HepG2 (cell line): ENCODE measurements at places on chromosomes 12 and 14.

GRCh38 chr14:89519040-89519439, 102.0 kb upstream of the FOXN3 start:
- no peak for DNase-seq

- DNase-seq, result no peak
Observed at GRCh38 chr12:108575199-108575912, 13.0 kb downstream of the ISCU start.

GRCh38 chr12:109386059-109386433, 38.3 kb downstream of the MYO1H start:
- peak; percentile 20 for DNase-seq

- no peak for DNase-seq
Observed at GRCh38 chr12:109273354-109273753, 35.7 kb downstream of the FOXN4 start.

GRCh38 chr12:109926488-109927210, 26.6 kb downstream of the TCHP start:
- DNase-seq, result no peak

DNA sequence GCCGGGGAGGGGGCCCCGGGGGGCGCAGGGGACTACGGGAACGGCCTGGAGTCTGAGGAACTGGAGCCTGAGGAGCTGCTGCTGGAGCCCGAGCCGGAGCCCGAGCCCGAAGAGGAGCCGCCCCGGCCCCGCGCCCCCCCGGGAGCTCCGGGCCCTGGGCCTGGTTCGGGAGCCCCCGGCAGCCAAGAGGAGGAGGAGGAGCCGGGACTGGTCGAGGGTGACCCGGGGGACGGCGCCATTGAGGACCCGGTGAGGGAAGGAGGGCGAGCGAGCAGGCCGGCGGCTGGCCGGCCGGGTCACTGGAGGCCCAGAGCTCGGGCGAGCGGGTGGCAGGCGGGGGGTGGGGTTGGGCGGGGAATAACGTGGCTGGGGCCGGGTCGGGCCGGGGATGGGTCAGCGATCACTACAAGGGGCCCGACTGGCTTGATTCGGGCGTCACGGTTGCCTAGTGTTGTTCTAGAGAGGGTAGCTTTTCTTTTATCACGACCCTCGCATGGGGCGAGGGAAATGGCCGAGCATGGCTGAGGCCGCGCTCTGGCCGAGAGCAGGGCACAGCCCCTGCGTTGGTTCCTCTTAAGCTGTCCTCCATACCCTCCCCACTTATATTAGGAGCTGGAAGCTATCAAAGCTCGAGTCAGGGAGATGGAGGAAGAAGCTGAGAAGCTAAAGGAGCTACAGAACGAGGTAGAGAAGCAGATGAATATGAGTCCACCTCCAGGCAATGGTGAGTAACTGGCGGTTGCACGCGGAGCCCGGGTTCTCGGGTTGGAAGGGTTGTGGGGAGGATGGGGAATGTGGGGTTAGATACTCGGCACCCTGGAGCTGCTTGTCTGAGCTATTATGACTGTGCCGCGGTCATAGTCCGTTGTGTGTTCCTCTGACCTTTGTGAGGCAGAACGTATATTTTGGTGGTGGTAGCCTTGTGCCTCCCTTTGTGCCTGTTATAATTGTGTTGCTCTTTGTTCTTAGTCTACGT, 603 bp downstream of the PABPN1 start:
- peak; percentile 71 for DNase-seq

GRCh38 chr14:73471582-73472184, 13.3 kb upstream of the NUMB start:
- no peak for DNase-seq

DNA sequence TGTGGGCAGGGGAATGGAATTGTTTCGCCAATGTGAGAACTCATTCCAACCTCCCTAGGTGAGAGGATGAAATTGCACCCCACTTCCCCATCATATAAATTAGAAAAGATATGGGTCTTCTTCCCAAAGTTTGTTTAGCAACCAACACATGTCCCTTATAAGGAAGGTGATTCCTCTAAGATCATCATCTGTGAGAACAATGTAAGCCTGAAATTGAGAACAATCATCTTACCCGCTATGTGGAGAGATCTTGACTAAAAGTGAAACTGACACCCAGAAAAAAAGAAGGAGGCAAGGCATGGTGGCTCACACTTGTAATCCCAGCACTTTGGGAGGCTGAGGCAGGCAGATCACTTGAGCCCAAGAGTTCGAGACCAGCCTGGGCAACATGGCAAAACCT, 173.2 kb upstream of the HMGA2 start:
- DNase-seq, result no peak

DNA sequence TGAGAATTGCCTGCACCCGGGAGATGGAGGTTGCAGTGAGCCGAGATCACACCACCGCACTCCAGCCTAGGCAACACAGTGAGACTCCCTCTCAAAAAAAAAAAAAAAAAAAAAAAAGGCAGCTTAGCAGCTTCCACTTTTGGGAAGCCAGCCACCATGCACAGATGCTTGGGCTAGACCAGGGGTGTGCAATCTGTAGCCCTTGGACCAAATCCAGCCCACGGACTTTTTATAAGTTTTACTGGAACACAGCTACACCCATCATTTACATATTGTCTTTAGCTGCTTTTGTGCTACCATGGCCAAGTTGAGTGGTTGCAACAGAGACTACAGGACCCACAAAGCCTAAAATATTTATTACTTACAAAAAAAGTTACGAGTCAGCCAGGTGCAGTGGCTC, 6.7 kb downstream of the CIT start:
- DNase-seq, result no peak

DNA sequence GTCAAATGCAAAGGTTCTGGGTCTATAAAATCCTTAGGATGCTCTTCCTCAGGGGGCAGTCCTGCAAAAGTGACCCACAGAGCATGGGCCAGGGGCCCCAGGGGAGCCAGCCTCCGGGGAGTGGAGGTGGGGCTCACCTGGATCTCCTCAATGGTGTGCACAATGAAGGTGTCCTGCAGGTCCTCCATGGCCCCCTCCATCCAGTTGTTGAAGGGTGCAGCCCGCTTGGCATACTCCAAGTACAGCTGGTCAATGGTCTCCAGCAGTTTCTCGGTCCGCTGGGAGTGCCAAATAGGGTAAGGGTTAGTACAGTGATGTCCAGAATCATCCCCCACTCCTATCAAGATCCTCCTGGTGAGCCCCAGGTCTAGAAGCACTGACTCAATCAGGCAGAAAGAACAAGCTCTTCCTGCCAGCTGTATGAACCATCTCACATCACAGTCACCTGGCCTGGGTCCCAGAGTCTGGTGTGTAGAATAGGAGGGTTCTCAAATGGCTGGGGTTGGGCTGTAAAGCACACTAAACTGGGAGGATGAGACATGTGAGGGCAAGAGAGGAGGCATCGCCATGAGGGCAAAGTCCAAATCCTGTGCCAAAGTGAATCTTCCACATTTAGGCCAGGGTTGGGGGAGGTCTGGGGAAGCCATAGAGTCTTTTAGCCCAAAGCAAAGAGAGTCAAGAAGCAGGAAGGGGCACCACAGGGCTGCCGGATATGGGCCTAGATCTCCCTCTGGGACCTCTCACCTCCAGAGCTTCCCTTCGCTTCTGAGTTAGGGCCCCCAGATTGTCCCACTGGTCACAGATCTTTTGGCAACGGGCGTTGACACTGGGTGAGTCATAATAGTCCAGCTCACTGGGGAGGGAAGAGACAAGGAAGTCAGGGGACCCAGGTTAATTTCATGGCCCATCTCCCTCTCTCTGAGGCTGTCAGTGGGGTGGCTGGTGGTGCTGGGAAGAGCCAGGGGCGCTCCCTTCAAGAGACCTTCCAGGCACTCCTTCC, 91.5 kb upstream of the ZFP36L1 start:
- DNase-seq, result peak; percentile 44

GRCh38 chr12:6392504-6392903, 8.5 kb downstream of the LTBR start:
- no peak for DNase-seq

- no peak for DNase-seq
Observed at GRCh38 chr14:72278316-72278715, 346.1 kb downstream of the RGS6 start.

- no peak for DNase-seq
Observed at GRCh38 chr14:21185491-21185890, 29.6 kb upstream of the OR5AU1 start.

- no peak for DNase-seq
Observed at GRCh38 chr14:97337267-97337666, 540.1 kb downstream of the VRK1 start.

GRCh38 chr14:95911456-95911855, 34.8 kb downstream of the TUNAR start:
- DNase-seq, result no peak

DNA sequence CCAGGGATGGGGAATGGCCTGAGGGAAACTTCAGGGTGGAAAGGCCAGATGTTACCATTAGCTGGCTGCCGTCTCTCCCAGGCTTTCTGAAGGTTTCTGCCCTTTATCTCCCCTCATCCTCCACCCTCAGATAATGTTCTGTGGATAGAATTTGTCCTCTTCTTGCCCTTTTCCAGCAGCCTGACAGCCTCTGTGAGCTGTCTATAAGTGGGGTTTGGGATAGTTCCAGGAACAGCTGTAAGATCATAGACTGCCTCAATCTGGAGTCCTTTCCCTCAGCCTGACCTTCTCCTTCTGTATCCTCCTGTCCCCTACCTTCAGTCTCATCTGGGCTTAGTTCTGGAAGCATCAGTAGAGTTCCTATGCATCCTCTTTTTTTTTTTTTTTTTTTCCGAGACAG, 2.8 kb upstream of the RND1 start:
- no peak for DNase-seq

- no peak for DNase-seq
Observed at GRCh38 chr12:88946372-88946997, 366.2 kb upstream of the KITLG start.

- no peak for DNase-seq
Observed at GRCh38 chr14:93239869-93240677, 33.0 kb downstream of the UBR7 start.

- DNase-seq, result no peak
Observed at GRCh38 chr14:42229976-42230375, 623.3 kb downstream of the LRFN5 start.

- no peak for DNase-seq
Observed at GRCh38 chr14:102144914-102145313, 5.2 kb downstream of the WDR20 start.

DNA sequence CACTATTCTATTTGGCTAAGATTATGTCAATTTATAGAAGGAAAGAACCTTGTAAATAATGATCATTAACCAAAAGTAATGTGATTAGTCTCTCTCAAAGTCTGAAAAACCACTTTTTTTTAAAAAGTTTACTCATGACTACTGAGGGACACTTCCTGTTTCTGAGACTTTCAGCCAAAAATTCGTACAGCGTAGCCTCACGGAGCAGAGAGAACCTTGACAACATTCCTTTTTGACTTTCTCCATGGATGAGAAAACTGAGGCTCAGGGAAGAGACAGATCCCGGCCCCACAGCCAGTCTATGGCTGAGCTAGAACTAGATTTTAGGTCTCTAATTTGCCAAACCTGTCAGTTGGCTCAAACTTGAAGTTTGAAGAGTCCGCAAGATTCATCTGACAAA, 68.2 kb downstream of the DAD1 start:
- no peak for DNase-seq

DNA sequence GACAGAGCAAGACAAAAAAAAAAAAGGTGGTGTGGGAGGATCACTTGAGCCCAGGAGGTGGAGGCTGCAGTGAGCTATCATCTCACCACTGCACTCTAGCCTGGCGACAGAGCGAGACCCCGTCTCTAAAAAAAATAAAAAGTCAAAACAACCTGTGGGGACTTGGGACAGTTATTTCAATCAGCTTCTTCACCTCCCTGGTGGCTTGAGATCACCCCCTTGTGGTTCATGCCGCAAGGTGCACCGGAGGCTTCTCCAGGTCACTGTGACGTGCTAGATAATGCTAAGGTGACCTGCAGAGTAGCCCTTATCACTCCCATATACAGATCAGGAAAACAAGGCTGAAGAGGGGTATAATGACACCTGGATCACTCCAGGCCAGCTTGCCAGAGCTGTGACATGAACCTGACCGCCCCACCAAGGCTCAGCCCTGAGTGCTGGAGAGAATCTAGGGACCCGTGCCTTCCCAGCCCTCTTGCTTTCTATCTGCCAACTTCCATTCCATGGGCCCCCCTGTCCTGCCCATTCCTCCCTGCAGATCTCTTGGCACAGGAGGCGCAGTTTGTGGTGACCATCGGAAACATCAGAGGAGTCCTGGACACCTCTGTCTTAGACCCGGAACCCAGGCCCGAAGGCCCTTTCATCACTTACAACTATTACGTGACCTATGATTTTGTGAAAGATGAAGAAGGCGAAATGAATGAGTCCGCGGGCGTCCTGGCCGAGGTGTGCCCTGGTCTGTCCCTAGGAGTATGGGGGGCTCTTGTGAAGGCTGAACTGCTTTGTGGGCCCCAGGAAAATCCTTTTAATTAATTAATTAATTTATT, 8.1 kb downstream of the LRRC43 start:
- DNase-seq, result peak; percentile 60

- DNase-seq, result peak; percentile 9
Observed at GRCh38 chr14:59631237-59631636, 54.6 kb upstream of the CCDC175 start.

DNA sequence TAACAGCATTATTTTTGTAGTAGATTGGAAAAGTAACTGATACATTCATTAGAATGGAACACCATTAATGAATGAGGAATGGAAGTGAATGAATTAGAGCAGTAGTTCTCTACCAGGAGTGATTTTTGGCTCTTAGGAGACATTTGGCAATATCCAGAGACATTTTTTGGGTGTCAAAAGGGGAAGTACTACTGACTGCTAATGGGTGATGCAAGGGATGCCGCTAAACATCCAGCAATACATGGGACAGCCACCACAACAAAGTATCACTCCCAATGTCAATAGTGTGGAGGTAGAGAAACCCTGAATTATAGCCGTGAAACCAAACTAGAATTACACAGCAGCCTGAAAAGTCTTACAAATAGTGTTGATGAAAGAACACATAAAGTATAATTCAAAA, 1.5 kb downstream of the CHURC1 start:
- no peak for DNase-seq

DNA sequence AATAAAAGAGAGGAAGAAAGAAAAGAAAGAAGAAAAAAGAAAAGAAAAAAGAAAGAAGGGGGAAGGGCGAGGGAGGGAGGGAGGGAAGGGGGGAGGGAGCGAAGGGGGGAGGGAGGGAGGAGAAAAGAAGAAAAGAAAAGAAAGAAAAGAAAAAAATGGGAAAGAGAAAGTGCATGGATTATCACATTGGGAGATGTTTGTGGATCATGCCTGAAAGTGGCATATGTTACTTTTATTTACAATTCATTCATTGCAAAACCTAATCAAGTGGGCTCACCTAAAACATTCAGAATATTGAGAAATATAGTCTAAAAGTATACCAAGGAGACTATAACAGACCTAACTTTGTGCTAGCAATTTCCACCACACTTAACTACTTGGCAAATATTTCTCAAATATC, 246.9 kb upstream of the SYT1 start:
- DNase-seq, result no peak

DNA sequence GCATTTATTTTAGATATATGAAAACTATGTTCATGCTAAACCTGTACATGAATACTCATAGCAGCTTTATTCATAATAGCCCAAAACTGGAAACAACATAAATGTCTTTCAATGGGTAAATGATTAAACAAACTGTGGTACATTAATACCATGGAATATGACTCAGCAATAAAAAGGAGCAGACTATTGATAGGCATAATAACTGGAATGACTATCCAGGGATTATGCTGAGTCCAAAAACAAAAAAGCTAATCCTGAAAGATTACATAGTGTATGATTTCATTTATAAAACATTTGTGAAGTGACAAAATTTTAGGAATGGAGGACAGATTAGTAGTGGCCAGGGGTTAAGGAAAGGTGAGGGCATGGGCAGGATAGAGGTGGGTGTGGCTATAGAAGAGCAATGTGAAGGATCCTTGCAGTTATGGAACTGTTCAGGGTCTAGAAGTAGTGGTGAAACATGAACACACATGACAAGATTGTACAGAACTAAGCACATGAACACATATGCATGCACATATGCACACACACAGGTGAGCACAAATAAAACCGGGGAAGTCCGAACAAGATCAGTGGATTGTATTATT, 61.1 kb upstream of the CDKN3 start:
- DNase-seq, result no peak
